ENCODE measurements at places on chromosomes 7 and 10.

- DNase-seq = no peak
Observed at GRCh38 chr7:36131499-36131898, 21.6 kb upstream of the EEPD1 start.

GRCh38 chr10:124351481-124352220, 67.1 kb downstream of the OAT start:
- DNase-seq = no peak

- DNase-seq = no peak
Observed at GRCh38 chr10:79905322-79906314, 43.3 kb downstream of the SFTPD start.

DNA sequence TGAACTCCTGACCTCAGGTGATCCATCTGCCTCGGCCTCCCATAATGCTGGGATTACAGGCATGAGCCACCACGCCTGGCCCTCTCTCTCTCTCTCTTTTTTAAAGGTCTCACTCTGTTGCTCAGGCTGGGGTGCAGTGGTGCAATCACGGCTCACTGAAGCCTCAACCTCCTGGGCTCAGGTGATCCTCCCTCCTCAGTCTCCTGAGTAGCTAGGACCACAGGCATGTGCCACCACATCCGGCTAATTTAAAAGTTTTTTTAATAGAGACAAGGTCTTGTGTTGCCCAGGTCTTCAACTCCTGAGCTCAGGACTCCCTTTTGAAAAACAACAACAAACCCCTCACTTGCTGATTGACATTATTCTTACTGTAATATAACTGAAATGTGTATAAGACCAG, 11.6 kb downstream of the PALD1 start:
- DNase-seq = no peak

- DNase-seq = no peak
Observed at GRCh38 chr7:70334871-70335270, 736.6 kb downstream of the AUTS2 start.
